Esophagus mucosa (tissue), 1 donor: ENCODE measurements at places on chromosomes 13 and 19.

DNA sequence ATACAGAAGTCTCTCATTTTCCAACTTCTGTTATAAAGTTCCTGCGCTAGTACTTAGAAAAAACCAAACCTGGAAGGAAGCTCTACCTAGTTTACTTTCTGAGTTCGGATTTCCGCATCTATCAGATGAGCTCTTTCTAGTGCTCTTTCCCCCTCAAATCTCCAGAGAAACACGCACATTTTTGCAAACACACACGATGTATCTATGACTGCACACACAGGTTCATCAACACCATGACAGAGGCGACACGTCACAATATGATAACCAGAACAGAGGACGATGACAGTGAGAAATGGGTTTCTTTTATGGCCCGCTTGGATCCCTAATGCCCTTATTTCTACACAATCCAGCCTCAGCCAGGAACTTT is 629 bp upstream of the LRRC63 start:
- ATAC-seq = no peak

DNA sequence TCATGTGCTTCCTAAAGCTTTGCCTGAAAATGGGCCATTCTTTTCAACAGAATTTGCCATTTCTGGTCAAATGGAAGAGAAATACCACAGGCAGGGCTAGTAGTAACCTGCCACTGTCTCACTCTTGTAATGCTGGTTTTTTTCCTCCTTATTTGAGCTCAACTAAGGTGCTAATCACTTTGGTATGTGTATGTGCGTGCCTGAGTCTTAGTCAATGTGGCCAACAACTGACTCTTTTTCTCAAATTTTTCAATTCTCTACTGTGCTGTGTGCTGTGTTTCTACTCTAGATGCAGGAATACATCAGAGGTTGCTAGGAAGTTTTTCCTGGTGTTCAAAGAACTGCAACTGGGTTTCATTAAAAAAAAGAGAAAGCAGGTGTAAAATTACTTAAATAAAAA is 870.2 kb downstream of the EFNB2 start:
- no peak for ATAC-seq

GRCh38 chr19:19865750-19866610 is at the start of gene ZNF253:
Gene ZNF253 (plus strand): TSS chr19:19865882. CDS start chr19:19865997, 115 bp downstream.
- peak; percentile 100 for ATAC-seq

- ATAC-seq = no peak
These were observed 286.1 kb downstream of the SPRY2 start for GRCh38 chr13:80054806-80055205.

GRCh38 chr13:112928972-112929782 is 39.8 kb upstream of the MCF2L start:
- peak; percentile 50 for ATAC-seq

DNA sequence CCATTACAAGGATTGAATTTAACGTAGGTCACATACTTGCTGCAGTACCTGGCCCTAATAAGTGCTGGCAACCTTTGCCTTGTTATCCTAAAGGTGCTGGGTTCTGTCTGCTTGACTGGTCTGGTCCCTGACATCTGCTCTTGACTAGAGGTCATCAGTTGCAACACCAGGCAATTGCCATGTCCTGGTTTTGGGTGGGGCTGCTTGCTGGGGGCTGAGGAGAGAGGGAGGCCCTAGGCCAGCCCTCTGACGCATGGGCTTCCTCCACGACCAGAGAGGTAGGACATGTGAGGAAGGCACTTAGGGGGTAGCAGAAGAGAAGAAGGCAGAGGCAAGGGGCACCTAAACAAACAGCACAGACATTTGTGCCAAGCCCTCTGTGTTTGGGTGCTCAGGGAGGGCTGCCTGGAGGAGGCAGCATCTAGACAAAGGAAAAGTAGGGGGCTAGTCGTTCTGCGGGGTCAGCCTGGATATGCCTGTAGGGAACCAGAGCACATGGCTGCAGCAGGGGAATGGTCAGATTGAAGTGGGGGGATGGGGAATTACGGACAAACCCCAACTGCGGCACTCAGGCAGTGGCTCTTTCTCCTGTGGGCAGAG is 21.7 kb downstream of the VSTM2B start:
- ATAC-seq = no peak

DNA sequence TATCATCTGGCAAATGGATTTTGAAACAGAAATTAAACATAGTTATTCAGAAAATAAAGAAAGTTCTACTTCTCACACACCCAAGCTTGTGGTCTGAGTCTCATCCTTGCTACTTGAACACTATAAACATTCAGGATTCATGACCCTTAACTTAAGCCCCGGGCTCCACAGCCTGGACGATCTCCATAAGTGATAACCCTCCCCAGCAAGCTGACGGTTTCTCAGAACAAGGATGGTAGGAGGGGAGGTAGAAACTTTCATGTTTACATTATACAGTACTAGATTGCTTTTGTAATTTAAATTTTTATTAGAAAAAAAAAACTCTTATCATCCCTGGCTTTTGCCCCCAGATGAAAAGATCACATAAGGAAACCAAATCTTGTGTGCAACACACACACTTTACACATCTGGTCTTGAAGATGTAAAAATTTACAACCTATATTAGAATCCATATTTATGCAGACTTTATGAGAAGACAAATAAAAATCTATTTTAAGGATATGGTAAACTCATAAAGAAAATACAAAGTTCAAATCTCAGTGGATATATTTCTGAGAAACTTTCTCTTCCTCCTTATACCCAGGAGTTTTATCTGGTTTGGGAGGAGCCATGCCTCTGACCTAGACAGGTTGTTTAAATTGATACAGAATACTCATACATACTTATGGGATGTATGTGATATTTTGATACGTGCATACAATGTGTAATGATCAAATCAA is 20.0 kb upstream of the ATP12A start:
- no peak for ATAC-seq

DNA sequence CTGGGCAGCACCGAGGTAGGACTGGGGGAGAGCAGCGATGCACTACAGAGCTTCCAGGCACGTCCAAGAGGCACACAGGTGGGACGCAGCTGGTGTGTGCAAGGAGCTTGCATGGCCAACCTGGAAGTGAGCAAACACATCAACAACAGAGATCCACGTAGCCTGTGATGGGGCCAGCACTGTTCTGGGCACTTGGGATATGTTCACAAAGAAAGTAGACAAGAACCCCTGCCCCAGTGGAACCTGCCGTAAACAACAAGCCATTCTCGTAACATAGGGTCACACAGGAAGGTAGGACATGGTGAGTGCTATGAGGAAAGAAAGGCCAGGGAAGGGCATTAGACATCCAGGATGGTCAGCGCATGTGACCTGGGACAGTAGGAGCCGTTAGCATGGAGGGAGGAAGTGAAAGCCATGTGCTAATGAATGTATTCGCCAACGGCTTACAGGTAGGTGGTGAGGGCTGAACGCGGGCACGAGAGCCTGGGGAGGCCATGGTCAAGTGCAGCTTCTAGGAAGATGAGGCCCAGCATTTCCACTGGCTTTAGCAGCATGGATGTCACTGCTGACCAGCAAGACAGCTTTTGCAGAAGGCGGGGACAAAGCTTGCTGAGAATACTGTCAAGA is 105.5 kb downstream of the TEX26 start:
- ATAC-seq = no peak
